ENCODE measurements at places on chromosomes 1 and 21. TPM values are rescaled to one million over a fixed set of nuclear protein-coding genes. Genes with fewer than 3 reads are reported as not detected.
A peak's percentile ranks its signal among the peaks of the same experiment; 100 is the strongest.

DNA sequence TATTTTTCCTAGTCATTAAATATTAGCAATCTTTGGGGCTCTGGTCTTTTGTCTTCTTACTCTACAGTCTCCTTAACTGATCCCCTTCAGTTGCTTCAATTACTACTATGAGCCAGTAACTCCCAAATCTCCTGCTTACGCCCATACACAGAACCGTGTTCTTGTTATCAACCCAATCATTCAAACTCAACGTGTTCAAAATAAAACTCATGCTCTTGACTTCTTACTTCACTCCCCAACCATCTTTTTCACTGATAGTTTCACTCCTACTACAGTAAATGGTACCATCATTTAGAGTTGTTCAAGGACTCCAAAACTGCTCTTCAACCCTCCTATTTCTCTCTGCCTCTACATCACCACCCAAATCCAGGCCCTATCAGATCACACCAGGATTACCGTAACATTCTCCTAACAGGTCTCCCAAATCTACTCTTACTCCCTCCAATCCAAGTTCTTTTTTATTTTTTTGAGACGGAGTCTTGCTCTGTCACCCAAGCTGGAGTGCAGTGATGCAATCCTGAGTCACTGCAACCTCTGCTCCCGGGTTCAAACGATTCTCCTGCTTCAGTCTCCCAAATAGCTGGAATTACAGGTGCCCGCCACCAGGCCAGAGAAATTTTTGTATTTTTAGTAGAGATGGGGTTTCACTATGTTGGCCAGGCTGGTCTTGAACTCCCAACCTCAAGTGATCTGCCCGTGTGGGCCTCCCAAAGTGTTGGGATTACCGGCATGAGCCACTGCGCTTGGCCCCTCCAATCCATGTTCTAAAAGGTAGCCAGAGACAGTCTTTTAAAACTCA lies 3.0 kb downstream of the YARS1 start:
- no peak for DNase-seq

- no peak for DNase-seq
These were observed 516.7 kb downstream of the NPHP4 start for GRCh38 chr1:5475572-5475971.

DNA sequence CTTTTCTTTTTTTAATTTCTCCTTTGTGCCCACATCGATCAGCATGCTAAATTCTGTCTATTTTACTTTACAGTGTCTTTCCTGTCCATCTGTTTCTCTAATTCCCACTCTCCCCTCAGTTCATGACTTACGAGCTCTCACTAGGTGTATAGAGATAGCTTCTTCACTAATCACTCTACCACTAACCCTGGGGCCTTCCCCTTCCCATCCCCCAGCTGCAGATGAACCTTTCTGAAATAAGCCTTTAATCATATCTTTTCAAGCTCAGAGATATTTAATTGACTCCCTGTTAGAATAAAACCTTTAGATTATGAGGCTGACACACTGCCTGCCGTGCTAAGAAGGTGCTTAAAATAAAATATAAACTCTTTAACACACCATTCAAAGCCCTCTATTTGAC lies 66.3 kb upstream of the BMP8A start:
- no peak for DNase-seq

GRCh38 chr1:116934586-116935207 lies 25.0 kb downstream of the PTGFRN start:
- no peak for DNase-seq

GRCh38 chr1:184489908-184490307 lies 103.1 kb downstream of the C1orf21 start:
- DNase-seq = no peak

ADAM30 gene
- total RNA-seq = not detected

BEST4 gene
- not detected for total RNA-seq

DNA sequence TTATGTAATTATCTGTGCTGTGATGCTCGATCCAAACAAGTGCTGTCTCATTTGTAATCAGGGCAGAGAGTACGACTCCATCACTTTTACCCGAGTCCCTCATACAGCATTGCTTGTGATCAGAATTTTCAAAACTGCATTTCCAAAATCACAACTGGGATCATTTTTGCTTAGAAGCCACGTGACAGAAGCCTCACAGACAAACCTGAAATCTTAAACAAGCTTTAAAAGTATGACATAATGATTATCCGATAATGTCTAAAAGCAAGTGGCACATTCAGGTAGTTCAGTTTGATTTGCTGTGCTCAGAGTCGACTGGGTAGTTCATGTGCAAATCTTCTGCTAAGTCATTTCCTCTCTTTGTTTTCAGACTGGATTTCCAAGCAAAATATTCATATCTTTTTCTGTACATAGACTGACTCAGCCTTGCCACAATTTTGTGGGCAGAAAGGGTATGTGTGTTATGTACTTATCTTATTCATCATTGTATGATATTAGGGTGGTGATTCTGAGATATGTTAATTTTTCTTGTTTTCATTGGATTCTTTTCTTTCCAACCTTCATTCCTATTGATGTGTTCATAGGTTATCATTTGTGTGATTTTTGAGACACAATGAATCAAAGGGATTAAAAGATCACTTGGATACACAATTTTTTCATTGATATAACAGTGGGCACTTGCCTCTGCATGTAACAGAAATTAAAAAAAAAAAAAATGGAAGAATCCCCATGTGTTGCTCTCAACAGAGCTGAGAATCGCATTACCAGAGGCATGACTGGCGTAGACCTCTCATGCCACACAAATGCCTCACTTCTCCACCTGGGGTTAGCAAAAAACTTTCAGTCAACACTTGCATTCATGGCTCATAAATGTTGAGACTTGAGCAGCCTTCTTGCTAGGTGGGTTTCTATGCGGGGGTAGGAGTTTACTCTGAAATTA lies 355.7 kb downstream of the LTN1 start:
- no peak for DNase-seq

TCHH gene
- total RNA-seq = not detected

DNA sequence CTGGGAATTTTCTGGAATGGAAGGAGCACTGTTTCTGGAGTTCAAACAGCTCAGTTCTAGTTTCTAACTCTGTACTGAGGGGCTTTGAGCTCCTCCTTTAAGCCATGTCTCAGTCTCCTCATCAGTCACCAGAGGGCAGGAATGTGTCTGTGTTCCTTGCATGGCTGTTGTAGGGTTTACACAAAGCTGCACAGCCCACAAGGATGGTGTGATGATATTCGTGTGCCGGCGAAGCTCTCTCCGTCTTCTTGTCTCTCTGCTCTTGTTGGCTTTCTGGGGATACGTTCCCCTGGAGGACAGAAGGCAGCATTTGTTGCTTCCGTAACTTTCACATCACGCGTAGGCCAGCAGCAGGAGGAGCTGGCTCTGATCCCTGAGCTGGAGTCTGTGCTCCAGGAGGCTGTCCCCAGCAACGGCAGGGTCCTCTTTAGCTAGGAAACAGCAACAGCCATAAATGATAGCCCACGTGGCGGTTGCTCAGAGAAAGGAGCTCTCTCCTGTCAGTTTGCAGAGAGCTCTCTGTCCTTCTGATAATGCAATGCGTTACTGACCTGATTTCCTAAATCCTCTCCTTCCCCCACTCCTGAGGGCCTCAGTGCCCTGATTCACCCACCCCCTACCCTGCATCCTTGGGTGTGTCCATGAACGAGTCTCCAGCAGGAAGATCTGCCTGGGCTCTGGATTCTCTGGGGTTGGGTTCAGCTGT lies 189.2 kb upstream of the VAMP3 start:
- DNase-seq = peak; percentile 55

C4BPA gene
- total RNA-seq = not detected

DNA sequence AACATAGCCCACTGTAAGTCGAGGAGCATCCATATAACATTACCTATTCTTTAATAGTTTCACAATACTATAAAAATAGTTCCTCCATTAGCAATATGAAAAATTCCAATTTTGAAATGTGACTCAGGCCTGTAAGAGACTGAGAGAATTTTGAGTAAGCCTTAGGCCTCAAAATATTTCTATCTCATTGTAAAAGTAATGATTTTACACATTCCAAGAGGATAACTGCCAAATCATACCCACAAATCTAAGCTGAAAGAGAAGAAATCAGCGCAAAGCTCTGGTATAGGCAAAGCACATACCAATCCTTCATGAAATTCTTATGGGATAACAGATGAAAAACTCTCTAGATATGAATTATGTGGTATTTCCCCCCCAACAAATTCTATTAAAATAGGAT lies 144.1 kb downstream of the CDC42BPA start:
- no peak for DNase-seq

BLACAT1 gene
- not detected for total RNA-seq

Data from Right ventricle myocardium inferior (tissue), 1 donor.